Inflammatory macrophage treated with lipopolysaccharide for 1 hour (primary cell): ENCODE measurements at places on chromosomes 7 and 10.

DNA sequence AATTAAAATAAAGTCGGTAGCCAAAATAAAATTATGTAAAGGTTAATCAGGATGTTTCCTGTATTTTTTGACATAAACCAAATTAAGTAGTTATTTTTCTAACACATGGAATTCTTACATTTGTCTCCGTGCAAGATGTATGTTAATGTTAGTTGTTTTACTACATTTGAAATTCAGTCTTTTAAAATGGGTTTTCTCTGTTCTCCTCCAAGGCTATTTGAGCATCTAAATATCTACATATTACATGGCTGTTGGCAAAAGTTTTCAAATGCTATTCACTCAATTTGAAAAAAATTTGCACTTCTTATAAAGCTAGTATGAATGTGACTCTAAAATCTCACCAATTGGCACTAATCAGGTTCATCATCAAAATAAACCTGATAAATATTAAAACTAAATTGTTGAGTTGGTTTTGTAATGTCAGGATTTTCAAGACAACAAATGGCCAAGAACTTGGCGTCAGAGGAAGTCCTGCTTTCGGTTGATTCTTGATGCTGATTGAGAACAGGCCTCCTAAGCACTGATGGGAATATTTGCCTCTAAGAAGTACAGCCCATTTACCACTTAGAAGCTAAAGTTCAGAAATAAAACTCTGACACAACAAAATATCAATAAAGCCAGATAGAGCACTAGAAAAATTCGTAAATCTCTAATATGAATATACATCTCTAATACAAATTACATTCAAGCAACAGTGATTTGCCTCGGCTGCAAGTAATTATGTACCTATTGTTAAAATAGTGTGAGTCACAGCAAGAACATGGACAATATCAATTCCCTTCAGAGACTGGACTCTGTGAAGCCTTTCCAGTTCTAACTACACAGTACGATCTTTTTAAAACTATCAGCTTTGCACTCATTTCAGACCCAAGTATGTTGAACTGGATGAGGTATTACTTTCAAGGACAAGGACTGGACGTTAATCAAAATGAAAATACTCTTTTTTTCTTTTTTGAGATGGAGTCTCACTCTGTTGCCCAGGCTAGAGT is 733.1 kb upstream of the C7orf33 start:
- DNase-seq: no peak

GRCh38 chr10:96556003-96556402 is 30.8 kb downstream of the TM9SF3 start:
- no peak for DNase-seq

GRCh38 chr10:105864854-105865253 is 1223.8 kb downstream of the SORCS3 start:
- DNase-seq: no peak

- DNase-seq: no peak
These were observed 25.1 kb downstream of the CUL1 start for GRCh38 chr7:148723846-148724245.

DNA sequence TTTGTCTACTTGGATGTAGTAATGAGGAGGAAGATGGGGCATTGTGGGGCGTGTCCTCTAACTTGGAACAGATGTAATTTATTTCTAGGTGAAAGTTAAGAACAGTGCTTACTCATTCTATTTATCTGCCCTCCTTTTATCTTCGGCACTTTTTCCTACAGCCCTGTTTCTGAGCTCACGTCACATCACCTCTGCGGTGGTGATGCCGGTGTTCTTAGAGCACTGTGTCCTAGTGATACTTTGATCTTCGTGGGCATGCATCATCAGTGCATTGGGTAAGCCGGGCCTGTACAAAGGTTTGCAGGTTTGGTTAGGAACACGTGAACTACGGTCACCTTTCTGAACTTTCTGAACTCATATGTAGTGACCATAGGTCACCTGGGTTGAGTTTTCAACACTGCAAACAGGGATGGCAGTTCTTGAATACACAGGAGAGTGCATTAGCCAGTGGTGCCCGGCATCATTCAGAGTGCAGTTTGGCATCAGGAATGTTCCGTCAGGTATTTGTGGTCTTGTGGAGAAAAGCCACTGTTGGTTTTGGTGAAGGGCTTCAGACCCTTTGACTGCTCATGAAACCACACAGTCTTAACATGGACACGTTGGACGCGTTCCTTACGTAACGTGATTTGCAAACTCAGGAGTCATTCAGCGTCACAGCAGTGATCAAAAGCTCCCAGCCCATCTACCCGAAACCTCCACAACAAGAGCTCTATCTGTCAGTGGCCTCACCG is 5.6 kb downstream of the POR start:
- no peak for DNase-seq

GRCh38 chr7:117946151-117946633 is 73.0 kb upstream of the CTTNBP2 start:
- no peak for DNase-seq

DNA sequence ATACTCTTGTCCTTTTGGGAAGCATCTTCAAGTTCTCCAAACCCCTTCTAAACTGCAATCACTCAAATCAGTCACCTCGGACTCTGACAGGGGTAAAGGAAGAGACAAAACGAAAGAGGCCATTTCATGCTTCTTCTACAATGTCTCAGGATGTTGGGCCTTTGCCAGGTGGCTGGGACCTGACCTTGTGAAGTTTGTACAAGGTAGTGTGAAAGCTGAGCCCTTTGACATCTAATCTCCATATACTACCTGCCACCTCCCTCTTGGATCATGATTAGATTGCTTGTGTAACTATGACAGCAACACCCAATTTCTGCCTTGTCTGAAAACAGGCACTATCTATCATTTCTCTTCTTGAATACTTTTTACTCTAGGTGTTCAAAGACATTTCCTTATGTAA is 35.1 kb upstream of the PDLIM1 start:
- DNase-seq: no peak
